ENCODE measurements at places on chromosomes 1 and 21.

DNA sequence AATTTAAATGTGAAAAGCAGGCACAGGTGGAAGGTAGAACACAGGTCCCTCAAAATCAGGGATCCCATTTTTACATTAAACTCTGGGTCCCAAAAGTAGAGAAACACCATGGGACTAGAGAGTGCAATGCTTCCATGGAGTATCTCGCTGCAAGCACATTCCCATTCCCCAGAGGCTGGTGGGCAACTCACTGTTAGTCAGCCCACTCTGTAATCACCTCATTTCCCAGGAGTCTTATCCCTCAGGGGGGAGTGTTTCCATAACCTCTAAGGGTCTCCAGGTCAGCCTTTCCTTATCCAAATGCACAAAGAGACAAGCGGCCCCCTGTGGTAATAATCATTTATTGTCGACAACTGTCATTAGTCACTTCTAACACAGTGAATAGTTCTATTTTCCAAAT lies 490.1 kb upstream of the LRRC7 start:
- no peak for DNase-seq

DNA sequence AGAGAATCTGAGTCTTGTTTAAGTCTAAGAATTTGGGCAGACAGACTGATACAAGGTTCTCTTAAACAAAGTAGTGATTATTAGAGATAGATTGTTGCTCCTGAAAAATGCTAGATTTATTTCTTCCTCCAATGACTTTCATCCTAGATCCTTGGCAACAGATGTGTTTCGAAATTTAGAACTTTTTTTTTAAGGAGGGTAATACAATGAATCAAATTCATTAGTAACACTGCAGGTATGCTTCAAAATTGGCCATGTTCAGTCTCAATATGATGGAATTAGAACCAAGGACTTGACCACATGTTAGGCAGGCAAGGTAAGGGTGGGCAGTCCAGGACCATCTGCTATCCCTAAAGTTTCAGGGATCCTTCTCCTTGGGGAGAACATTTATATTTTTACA lies 4.5 kb upstream of the LCE1F start:
- no peak for DNase-seq

- no peak for DNase-seq
Measured at GRCh38 chr1:219503604-219504003, 109.3 kb downstream of the ZC3H11B start.

GRCh38 chr1:72063364-72064044 lies 218.8 kb downstream of the NEGR1 start:
- no peak for DNase-seq

- no peak for DNase-seq
Measured at GRCh38 chr1:178385662-178386061, 111.1 kb downstream of the CLEC20A start.

GRCh38 chr1:246727594-246727993 lies 3.4 kb downstream of the SCCPDH start:
- DNase-seq, result no peak

DNA sequence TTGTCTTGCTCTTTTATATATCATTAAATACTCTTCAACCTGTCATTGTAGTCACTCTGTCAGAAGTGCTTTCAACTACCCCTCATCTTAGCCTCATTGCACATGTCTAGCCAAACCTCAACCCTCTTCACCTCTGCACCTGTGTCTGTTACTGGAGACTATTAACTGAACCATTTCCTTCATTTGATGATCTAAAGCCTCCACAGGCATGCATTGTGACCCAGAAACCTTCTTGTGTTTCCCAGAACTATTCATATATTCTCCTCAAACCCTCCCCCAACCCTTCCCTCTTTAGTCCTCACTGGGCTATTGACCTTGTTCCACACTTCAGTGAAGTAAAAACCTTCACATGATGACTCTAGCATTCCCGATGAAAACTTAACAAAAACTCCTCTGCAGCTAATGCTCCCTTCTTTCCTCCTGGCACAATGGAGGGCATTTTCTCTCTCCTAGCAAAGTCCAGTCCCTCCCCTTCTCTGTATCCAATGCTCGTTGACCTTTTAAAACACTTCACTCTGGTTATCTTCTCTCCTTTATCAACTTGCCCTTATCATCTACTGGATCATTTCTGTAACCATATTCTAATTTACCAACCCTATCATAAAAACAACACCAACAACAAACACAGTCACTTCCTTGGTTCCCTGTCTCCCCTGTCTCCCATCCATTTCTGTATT lies 86.1 kb downstream of the BACH1 start:
- no peak for DNase-seq

- no peak for DNase-seq
Measured at GRCh38 chr1:31581821-31582810, 5.8 kb downstream of the TINAGL1 start.

- DNase-seq, result no peak
Measured at GRCh38 chr1:203596673-203597210, 29.9 kb upstream of the ATP2B4 start.

DNA sequence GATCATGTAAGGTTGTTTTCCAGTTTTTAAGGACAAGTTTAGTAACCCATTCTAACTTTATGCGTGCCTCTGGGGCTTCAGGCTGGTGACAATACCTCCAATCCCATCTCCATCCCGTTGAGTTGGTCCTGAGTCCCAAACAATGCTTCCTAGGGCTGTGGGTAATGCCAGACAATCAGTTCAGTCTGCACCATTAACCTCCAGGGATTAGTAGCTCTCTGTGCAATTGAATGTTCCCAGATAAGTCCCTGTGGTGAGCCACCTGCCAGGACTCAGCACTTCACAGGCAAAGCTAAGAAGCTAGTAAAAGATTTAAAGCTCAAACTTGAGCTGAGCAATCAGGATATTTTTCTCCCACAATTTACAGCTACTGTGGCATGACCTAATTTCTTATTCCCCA lies 462.2 kb upstream of the PTBP2 start:
- DNase-seq, result no peak

DNA sequence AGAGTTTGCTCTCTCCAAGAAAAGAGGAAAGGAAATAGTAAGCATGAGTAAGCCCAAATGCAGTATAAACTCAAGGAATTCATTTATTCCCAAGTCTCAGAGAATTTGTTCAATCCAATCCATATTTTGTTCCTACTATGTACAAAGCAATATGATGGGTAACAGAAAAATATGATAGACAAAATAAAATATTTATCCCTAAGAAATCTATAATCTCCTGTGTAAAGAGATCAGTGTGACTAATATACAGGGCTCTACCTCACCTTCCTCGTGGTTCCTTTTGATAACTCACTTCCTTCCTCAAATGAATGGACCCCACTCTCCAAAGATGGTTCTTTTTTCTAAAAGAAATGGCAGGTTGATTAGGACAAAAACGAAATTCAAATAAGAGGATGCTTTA lies 7.6 kb downstream of the CLSPN start:
- DNase-seq, result no peak

DNA sequence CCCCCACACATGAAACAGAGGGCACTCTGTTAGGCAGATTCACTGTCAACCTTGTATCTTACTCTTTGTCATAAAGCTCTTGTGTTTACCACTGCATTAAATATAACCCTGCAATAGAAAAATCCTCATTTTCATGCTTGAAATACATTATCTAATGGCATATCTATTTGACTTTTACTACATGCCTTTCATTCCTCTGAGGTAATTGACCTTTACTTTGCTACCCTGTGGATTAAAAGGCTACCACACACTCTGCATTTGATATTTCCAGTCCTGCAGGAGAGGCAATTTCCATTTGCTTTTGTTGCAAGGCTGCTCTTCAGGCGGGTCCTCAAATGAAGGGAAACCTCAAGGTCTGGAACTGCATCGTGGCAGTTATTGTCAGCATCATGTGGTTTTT lies 238.0 kb downstream of the NTNG1 start:
- DNase-seq, result peak; percentile 48

GRCh38 chr1:116529199-116529631 lies 41.6 kb downstream of the CD58 start:
- DNase-seq, result no peak

- DNase-seq, result peak; percentile 65
Measured at GRCh38 chr1:14693949-14694348, 95.5 kb downstream of the KAZN start.

DNA sequence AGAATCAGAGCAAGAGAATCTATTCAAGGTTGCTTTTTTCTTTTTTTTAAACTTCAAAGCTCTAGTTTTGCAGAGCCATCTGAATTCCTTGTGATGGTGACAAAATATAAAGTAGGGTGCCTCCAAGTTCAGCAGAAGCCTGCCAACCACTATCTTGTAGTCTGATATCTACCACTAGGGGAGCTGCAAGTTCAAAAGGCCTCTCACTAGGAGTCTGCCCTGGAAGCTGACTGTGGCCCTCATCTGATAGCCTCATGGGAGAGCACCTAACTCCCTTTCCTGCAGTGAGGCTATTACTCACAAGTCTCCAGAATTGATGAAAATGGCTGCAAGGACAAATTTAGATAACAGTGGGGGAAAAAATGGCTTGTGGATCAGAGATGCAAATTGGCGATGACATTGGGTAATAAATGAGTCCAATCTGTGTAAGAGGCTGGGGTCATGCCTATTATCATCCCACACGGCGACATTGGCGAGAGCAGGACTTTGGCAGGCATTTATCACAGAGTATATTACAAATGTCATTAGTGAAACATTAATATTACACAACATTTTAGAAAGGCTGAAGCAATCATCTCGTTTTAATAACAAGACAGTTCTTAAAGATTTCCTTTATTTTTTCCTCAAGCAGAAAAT lies 10.7 kb upstream of the ZP4 start:
- no peak for DNase-seq

DNA sequence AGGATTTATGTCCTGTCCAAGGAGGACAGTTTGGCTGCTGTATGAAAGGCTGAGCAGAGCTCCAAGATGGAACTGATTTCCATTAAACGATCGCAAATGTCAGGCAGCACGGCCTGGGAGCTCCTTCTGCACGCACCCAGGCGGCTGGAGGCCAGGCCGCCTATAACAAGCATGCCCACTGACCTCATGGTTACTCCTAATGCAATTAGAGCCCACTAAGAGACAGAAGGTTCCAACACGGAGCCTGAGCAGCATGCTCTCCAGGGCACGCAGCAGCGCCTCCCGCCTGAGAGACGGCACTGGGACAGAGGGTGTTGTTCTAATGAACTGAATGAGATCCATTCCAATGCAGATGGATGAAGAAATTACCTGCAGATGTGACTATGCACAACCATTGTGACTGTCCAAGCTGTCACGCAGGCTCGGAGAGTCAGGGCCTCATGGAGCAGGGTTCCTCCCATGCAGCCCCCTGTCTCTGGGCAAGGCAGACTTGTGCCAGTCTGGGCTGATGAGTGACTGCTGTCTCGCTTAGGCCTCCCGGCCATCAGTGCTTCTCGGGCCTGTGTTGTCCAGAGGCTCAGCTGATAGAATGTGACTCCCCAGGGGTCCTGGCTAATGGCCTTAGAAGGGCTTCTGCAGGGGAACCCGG lies 25.2 kb upstream of the CDCA8 start:
- DNase-seq, result no peak

- DNase-seq, result no peak
Measured at GRCh38 chr1:51956528-51957509, 33.7 kb downstream of the RAB3B start.

- no peak for DNase-seq
Measured at GRCh38 chr1:3320246-3321152, 134.0 kb upstream of the ARHGEF16 start.

GRCh38 chr1:50735443-50735842 lies 224.6 kb downstream of the FAF1 start:
- DNase-seq, result no peak

DNA sequence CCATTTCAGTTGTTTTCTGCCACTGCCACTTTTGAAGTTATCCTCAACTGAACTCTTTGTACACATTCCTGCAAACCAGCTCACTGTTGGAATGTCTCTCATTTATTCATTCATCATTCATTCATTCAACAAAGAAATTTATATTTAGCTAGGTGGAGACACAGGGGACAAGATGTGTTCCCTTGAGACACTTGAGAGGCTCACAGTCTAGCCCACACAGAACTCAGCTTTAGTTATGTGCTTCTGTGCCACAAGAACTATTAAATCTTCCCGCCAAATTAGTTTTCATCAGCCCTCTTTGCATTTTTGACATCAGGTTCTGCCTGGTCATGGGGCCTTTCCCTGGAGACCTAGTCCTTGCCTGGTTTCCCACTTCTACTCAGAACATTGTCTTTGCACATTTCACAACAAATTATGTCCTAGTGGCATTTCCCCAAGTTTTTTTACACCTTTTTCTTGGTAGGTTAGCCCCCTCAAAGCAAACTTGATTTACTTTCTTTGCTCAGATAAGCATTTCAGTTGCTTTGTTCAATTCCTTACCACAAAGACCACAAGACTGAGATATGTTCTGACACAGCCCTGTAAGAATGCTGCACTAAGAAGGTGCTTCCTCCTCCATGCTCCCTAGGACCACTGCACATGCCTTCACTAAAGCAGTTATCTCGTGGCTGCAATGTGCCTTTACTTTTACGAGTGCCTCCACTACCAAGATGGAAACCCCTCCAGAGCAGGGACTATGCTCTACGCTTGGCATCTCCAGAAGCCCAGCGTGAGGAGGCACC lies 31.0 kb downstream of the ILDR2 start:
- DNase-seq, result no peak

GRCh38 chr21:36544545-36544944 lies 64.6 kb upstream of the CLDN14 start:
- no peak for DNase-seq

GRCh38 chr1:192539297-192540092 lies 36.1 kb upstream of the RGS1 start:
- peak; percentile 89 for DNase-seq

DNA sequence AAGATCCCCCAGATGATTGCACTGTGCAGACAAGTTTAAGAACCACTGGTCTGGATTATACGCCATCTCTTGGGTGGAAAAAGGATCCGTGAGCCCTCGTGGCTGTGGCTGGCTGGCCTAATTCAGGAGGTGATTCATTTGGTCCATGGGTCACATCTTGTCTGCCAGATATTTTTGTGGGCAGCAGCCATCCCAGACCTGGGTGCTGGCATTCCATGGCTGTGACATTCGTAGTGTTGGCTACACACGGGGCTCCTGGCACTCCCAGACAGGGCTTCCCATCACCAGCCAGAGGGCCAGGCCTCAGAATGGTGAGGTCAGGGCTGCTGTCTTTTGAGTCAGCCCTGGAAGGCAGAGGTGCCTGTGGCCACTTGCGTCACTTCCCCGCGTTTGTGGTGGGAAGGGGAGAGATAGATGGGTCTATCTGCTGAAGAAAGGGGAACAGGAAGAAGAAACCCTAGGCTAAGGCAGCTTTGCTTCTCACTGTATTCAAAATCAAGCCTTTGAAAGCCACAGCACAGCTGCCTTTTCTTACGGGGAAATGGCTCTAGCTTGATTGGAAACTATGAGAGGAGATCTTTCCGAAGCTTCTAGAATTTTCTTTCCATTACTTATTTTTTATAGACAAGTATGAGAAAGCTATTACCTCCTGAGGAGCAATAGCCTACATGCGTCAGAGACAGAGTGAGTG lies 32.4 kb downstream of the EIF2D start:
- no peak for DNase-seq

- DNase-seq, result no peak
Measured at GRCh38 chr1:186236921-186237320, 138.1 kb downstream of the TPR start.

DNA sequence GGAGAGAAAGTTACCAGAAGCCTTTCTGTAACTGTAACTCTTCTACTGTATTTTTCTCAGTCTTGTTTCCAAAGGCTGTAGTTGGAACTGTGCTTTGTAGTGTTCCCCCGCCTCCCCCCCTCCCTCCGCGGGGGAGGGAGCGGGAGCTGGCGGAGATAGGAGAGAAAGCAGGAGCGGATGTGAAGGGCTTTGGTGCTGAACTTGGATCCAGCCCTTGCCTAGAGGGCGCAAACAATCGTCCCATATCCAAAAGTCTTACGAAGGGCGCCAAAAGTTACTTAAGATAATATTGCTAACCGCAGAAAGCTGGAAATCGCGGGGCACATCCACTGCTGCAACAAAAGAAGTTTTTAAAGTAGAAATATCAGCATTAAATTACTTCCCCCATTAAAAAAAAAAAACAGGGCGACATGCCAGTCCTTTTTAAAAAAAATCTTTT lies 2.4 kb upstream of the NFIA start:
- DNase-seq, result peak; percentile 89
